Islet precursor cell (in vitro differentiated cells): ENCODE measurements at places on chromosomes 3 and 15.
A peak's percentile ranks its signal among the peaks of the same experiment; 100 is the strongest.

DNA sequence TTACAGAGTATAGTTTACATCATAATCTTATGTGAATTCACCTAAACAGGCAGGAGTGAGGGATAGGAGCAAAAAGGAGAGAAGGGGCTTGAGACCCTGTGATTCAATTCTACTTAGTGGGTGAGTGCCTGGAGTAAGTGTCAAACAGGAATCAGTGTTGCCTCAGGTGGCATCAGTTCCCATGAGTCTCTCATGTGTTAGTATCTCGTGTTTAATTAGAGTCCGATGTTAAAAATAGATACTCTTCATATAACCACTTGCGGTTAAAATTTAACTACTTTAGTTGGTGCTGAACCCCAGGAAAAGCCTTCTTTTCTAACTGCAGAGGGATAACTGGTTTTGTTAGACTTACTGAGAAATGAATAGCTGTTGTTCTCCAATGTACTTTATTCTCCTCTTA lies 251.5 kb downstream of the SUCLG2 start:
- DNase-seq = no peak

- DNase-seq = no peak
These were observed 103.2 kb downstream of the DPH6 start for GRCh38 chr15:35442742-35443141.

DNA sequence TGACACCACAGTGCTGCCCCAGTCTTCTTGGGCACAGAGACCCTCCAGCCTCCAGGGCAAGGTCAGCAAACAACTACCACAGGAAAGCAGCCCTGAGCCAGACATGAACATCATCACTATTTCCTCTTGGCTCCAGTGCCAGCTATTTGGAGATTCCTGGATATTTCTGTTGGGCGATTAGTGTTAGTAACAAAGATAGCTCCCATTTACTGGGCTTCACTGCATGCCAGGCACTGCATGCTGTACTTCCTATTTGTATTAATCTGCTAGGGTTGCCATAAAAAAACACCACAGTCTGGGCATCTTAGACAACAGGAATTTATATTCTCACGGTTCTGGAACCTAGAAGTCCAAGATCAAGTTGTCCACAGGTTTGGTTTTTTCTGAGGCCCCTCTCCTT lies 255.1 kb upstream of the STT3B start:
- no peak for DNase-seq

DNA sequence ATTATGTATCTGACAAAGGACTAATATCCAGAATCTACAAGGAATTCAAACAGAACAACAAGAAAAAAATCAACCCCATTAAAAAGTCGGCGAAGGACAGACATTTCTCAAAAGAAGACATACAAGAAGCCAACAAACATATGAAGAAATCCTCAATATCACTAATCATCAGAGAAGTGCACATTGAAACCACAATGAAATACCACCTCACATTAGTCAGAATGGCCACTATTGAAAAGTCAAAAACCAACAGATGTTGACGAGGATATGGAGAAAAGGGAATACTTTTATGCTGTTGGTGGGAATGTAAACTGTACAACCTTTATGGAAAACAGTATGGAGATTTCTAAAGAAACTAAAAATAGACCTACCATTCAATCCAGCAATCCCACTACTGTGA lies 233.1 kb upstream of the PLSCR5 start:
- DNase-seq = no peak

DNA sequence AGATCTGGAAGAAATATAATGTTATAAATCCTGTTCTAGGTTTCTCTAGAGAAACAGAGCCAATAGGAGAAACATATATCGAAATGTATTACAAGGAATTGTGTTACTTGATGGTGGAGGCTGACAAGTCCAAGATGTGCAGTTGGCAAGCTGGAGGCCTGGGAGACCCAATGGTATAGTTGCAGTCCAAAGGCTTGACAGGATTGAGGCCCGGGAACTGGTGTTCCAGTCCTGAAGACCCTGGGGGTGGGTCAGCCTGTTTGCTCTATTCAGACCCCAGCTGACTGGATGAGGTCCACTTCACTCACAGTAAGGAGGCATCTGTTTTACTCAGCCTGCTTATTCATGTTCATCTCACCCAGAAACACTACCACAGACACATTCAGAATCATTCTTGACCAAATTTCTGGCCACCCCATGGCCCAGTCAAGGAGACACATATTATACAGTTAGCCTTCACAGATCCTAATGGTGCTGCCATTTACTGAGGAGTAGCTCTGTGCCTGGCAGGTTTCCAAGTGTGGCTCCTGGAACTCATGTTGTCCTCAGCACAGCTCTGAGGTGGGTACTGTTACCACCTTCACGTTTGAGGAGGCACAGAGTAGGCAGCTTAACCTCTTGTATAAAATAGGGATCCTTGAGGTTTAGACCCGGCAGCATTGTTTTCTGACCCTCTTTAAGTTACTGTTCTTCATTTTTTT lies 3.7 kb downstream of the TRAK1 start:
- no peak for DNase-seq

- no peak for DNase-seq
These were observed 17.0 kb downstream of the XXYLT1 start for GRCh38 chr3:195253923-195254432.

DNA sequence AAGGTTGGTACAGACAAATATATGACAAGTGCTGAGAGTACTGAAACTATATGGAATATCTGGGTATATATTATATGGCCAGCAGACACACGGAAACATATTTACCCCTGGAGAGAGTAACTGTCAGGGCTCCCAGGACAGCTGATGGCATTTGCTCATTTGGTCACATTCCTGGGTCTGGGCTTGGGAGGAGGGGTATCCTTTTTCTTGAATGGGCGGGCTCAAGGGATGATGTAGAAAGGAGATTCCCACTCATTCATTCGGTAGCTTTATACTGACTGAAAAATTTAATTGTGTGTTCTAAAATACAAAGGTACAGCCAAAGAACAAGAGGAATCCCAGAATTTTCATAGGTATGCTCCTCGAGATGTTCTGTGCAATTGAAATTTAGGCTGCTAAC lies 131.0 kb downstream of the KCNAB1 start:
- no peak for DNase-seq

DNA sequence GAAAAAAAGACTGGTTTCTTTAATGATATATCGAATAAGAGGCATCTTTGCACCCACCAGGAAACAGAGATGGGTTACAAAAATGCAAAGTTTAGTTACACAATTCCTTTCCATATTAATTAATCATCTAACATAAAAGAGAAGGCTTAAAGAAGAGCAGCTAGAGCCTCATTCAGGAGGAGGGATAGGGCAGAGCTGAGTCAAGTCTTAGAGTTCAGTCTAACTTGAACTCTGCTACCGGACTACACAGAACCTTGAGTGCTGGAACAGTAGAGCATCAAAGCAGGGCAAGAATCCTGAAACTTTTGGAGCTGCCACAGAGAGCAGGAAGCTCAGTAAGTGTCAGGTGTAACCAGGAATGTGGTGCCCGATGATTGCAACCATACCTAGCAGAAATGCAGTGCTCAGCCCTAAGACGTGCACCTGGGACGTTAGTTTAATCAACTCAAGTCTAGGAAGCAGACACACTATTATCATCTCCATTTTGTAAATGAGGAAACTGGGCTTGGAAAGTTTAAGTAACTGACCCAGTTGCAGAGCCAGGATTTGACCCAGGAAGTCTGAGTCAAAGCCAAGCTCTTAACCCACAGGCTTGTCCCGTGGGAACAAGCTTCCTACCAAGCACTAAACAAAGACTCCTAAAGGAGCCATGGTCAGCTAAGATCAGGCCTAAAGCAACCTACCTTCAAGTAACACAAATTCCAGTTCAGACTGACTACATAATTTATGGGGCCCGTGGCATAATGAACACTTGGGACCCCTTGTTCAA lies 187.4 kb downstream of the FOXP1 start:
- DNase-seq = no peak

DNA sequence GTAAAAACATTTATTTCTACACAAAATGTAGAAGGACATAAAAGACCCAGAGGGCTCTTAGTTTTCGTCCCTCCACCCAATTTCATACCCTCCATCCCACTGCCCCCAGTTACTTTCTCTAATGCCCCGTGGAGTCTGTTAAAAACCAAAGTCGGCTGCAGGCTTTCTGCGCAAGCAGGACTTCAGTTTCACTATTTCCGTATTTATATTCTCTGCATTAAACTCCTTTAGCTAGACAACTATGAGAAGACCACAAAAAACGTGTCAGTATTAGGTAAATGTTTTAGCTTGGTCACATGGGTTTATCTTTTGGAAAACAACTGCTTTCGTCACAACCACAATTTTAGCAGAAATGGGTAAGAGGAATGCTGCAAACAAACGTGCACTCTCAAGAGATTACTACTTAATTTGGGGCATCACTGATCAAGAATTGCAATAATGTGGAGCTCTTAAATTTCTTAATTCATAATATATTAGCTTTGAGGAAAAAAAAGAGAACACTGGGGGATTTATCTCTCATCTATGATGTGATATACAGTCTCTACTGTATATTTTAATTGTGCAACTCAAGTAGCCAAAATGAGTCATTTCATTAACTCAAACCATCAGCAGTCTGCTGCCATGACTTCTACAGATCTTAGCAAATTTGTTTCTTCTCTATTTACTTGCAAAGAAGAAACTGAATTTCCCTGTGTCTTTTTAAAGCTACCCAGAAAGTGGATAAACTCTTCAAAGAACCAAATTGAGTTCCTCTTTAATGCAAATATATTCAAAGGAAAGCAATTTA lies 740 bp upstream of the NSMCE3 start:
- DNase-seq = no peak

- DNase-seq = peak; percentile 58
These were observed 42.5 kb upstream of the NPAP1 start for GRCh38 chr15:24633082-24633481.

GRCh38 chr3:39962581-39962980 lies 153.2 kb downstream of the MYRIP start:
- DNase-seq = no peak

DNA sequence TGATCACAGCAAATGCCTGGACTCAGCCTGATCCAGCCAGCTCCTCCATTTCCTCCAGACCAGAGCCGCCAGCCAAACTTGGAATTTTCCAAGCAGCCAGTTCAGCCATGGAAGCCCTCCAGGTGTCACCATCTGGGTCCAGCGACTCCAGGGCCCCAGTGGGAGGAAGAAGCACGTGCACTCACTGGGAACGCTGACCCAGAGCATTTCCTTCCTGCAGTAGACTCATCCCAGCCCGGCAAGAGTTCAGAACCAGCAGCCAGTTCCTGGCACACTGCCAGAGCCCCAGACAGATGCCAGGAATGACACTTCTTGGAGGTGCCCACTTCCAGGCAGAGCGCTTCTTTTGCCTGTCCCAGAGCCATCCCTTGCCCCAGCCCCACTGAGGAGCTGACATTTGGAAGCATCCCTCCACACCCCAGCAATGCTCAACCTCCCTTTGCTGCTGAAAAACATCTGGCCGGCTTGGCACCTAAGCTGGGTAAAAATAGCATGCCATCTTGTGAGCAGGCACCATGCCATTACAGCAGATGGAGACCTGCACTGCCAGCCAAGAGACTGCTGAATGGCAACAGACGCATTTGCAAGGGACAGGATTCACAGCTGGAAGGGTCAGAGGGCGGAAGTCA lies 460.3 kb upstream of the PROK2 start:
- DNase-seq = no peak

DNA sequence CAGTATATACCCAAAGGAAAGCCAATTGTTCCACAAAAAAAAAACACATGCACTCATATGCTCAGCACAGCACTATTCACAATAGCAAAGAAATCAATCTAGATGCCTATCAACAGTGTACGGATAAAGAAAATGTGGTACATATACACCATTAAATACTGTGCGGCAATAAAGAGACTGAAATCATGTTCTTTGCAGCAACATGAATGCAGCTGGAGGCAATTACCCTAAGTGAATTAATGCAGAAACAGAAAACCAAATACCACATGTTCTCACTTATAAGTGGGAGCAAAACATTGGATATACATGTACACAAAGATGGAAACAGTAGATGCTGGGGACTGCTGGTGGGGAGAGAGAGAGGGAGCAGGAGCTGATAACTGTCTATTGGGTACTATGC lies 124.2 kb upstream of the AADACL2 start:
- no peak for DNase-seq

DNA sequence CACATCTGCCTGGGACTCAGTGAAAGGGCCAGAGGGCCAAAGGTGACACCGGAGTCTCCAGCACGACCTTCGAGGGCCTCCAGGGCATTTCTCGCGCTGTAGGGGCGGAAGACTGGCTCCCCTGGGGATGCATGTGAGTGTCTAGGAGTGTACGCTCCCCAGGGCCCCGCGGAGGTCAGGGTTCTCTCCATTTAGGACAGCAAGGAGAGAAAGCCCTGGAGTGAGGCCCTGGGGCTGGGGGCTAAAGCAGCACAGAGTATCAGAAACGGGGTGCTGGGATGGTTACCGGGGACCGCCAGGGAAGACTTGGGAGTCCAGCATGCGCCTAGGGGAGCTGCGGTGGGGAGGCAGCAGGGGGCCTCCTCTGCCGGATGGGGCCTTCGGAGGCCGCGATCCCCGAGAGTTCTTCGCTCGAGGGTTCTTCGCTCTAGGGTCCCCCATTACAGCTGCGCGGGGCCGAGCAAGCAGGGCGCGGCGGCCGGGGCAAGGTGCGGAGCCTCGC lies 595 bp upstream of the APBA2 start:
- no peak for DNase-seq

GRCh38 chr15:91566141-91566540 lies 287.4 kb upstream of the SLCO3A1 start:
- no peak for DNase-seq

DNA sequence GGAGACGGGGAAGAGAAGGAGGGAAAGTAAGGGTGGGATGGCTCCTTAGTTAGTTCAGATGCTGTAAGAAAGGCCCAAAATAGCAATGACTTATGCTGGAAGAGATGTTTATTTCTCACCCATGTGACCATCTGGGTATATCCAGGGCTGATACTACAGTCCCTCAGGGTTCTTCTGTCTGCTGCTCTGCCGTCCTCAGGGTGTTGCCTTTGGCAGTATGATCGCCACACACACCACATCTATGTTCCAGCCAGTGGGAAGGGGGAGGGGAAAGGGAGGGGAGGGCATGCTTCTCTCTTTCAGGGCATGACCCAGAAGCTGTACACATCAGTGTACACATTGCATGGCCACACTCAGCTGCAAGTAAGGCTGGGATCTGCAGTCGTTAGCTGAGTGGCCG lies 10.2 kb downstream of the CD276 start:
- no peak for DNase-seq

- no peak for DNase-seq
These were observed 87.7 kb upstream of the LIMD1 start for GRCh38 chr3:45506751-45507391.
